ENCODE measurements at places on chromosomes 3 and 15. TPM values are rescaled to one million over a fixed set of nuclear protein-coding genes. Genes with fewer than 3 reads are reported as not detected.

- peak; percentile 89 for DNase-seq
Measured at GRCh38 chr3:188776447-188776846, 395.3 kb upstream of the TPRG1 start.

- DNase-seq = peak; percentile 92
Measured at GRCh38 chr3:72591522-72592421, 256.5 kb downstream of the SHQ1 start.

DNA sequence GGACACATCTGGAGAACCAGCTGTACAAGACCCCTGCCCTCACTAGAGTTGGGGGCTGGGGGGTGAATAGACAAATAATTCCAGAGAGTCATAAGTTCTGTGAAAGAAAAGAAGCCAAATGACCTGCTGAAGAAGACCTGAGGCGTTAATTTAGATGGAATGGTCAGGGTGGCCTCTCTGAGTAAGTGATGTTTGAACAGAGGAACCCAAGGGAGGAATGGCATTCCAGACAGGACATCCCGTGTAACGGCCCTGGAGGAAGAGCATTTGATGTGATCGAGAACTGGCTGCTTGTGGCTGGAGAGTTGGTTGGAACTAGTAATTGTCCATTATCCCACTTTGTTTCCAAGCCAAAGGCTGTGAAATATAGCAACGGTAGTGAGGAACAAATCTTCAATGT lies 1.7 kb downstream of the NR2C2 start:
- DNase-seq = no peak

- DNase-seq = no peak
Measured at GRCh38 chr3:130688015-130688688, 58.5 kb downstream of the PIK3R4 start.

- no peak for DNase-seq
Measured at GRCh38 chr15:25170113-25170731, 215.4 kb downstream of the SNRPN start.

DNA sequence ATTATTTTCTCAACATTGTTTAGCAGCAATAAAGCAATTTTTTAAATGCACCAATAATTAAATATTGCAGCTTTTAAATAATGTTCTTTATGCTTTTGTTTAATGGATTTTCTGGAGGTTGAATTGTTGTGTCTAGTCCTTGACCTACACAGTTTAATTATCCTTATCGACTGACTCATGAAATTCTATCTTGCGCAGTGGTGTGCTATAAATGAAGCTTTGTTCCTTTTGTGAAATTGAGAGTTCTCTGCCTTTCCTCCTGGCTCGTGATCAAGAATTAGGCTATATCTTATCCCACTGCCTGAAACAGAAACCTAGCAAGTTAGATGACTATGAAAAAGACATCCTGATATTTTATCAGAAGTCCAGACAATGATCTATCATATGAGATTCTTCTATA lies 37.0 kb upstream of the PIK3R4 start:
- DNase-seq = peak; percentile 26

GRCh38 chr15:57345584-57345983 lies 30.7 kb upstream of the CGNL1 start:
- DNase-seq = no peak

GRCh38 chr3:134427400-134428111 lies 53.3 kb upstream of the AMOTL2 start:
- peak; percentile 100 for DNase-seq

DNA sequence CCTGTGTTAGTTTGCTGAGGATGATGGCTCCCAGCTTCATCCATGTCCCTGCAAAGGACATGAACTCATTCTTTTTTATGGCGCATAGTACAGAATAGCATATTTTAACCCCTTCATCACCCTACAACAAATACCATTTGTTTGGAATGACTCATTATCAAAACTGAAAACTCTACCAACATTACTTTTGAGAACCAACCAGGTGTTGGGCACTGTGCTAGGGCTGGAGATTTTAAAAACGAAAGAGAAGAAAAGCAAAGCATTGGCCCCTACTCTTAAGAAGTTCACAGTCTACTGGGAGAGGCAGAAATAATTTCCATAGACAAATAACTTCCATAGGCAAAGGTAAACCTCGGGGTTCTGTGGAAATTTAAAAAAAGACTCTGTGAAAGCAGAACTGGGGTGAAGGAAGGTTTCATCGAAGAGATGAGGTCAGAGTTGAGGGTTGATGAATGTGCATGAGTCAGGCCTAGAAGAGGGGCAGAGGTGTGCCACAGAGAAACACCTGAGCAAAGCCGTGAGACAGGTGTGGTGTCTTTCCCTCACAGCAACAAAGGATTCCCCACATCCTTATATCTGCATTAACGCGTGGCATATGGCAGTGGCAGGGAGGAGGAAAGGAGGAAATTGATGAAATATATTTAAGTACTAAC lies 51.0 kb downstream of the MCF2L2 start:
- DNase-seq = no peak

- DNase-seq = no peak
Measured at GRCh38 chr15:47750740-47751262, 33.5 kb downstream of the SEMA6D start.

- peak; percentile 74 for DNase-seq
Measured at GRCh38 chr3:42652611-42653302, 740 bp upstream of the ZBTB47 start.

Gene SCAMP5
- 23.1 TPM for total RNA-seq

Gene IQCH
- 1.9 TPM for total RNA-seq

Gene WDR93
- total RNA-seq = not detected

Gene GRIP2
- total RNA-seq = 3.3 TPM

Gene ENTPD3
- total RNA-seq = 0.53 TPM

Gene GOLGA6B
- total RNA-seq = 0.36 TPM
